ENCODE measurements at places on chromosomes 7 and 10. TPM values are rescaled to one million over a fixed set of nuclear protein-coding genes. Genes with fewer than 3 reads are reported as not detected.

NANOS1 gene
- total RNA-seq = 0.38 TPM

GATA3 gene
- total RNA-seq = 75.3 TPM

- no peak overlapping the region for H3K4me3 ChIP-seq
- H3K36me3 ChIP-seq = no peaks in the 10 kb centered on the region
- no peaks in the 10 kb centered on the region for H3K4me1 ChIP-seq
- H3K27me3 ChIP-seq = no peaks in the 10 kb centered on the region
Measured at GRCh38 chr10:116417821-116418220, 9.8 kb upstream of the PNLIPRP3 start.

GRCh38 chr7:100080907-100081534, 502 bp downstream of the ZNF3 start:
- H3K27ac ChIP-seq = peak overlapping the region; percentile 70
- H3K4me1 ChIP-seq = peaks cover 28% of the 10 kb centered on the region
- H3K27me3 ChIP-seq = peaks cover 5% of the 10 kb centered on the region
- H3K4me3 ChIP-seq = peak overlapping the region; percentile 81
- H3K36me3 ChIP-seq = peaks cover 29% of the 10 kb centered on the region

GRCh38 chr10:3784510-3785250, at the start of gene KLF6:
Gene KLF6 (minus strand): TSS chr10:3785209. CDS start chr10:3785014, 195 bp downstream.
- H3K27ac ChIP-seq = peak within 1 kb of the TSS; percentile 99
- H3K4me1 ChIP-seq = peaks cover 42% of the 10 kb centered on the region
- H3K4me3 ChIP-seq = peak within 1 kb of the TSS; percentile 67
- peaks cover 30% of the 10 kb centered on the region for H3K36me3 ChIP-seq

- H3K36me3 ChIP-seq = no peaks in the 10 kb centered on the region
- peak overlapping the region; percentile 60 for H3K27ac ChIP-seq
- no peaks in the 10 kb centered on the region for H3K27me3 ChIP-seq
- H3K4me1 ChIP-seq = peaks cover 17% of the 10 kb centered on the region
- no peak for DNase-seq
- no peak overlapping the region for H3K4me3 ChIP-seq
Measured at GRCh38 chr10:27568196-27569175, 64.4 kb downstream of the RAB18 start.

DNA sequence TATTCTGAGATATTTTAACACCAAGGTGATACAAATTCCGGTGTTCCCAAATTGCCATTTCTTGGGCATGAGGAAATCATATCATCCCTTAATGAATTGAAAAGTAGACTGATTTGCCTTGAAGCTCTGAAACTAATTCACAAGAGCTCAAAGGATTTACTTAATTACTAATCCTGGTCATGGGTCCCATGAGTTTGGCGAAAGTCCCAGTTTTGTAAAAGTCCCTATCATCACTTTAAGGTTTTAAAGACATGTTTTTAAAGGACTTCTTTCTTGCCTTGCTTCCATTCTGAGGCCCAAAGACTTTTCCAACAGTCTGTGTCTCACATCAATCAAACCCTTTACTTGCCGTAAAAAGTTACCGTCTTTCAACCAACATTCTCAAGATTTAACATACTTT, 377.9 kb downstream of the DNAJB9 start:
- no peak for DNase-seq
- no peak overlapping the region for H3K27ac ChIP-seq
- H3K4me3 ChIP-seq = no peak overlapping the region
- no peaks in the 10 kb centered on the region for H3K4me1 ChIP-seq
- H3K36me3 ChIP-seq = no peaks in the 10 kb centered on the region
- H3K27me3 ChIP-seq = no peaks in the 10 kb centered on the region

GRCh38 chr10:31756729-31757110, 171.9 kb downstream of the ARHGAP12 start:
- no peaks in the 10 kb centered on the region for H3K27me3 ChIP-seq
- H3K4me1 ChIP-seq = peaks cover 7% of the 10 kb centered on the region
- H3K4me3 ChIP-seq = no peak overlapping the region
- H3K27ac ChIP-seq = no peak overlapping the region

SMC3 gene
- 37.1 TPM for total RNA-seq

GLI3 gene
- total RNA-seq = 0.10 TPM

HDAC9 gene
- 4.8 TPM for total RNA-seq

DNA sequence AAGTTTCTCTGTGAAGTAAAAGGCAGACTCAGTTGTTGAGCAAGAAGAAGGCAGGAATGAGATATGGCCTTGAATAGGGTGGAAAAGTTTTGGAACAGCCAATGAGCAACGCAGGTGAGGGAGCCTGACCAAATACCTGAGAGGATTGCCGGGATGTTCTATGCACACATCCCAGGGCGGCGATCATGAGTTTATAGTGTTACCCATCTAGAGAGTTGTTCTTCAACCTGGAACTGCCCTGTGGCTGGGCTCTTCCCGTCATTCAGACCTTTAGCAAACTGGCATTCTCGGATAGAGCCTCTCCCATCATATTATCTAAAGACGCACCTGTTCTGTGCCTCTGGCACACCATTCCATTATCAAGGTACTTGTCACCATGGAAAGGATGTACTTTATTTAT, 103.0 kb upstream of the KIF5B start:
- no peak for DNase-seq
- no peaks in the 10 kb centered on the region for H3K4me1 ChIP-seq
- H3K27me3 ChIP-seq = no peaks in the 10 kb centered on the region
- no peak overlapping the region for H3K4me3 ChIP-seq
- H3K36me3 ChIP-seq = no peaks in the 10 kb centered on the region

CPA1 gene
- 15.8 TPM for total RNA-seq

PIP4K2A gene
- total RNA-seq = 238 TPM

DNA sequence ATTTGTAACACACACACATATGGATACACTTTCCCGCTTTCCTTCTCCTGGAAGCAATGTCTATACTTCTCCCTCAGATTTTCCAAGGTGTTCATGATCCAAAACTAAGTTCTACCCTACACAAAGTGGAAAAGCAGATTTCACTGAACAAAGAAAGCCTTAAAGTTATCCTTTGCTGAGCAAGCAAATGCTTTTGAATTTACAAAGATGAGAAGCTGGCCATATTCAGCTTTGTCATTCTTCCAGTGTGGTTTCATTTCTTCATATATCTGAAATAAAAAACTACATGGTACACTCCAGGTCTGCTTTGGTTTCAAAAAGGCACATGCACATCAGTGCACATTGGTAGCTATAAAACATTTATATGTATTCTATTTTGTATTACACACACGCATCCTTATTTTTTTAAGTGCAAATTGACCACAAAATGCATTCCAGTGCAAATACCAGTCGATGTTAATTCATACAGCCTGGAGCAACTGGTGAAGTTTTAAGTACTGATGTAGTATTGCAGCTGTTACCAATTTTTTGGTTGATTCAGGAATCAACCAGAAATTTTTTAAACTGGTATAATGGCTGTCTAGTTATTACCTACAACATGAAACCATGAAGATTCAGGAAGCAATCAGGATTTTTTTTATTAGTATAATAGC, 65.5 kb upstream of the SRPK2 start:
- no peak overlapping the region for H3K4me3 ChIP-seq
- H3K27ac ChIP-seq = no peak overlapping the region
- H3K4me1 ChIP-seq = peaks cover 6% of the 10 kb centered on the region

All from T-cell (primary cell).